ENCODE measurements at places on chromosomes 3 and 15.
A peak's percentile ranks its signal among the peaks of the same experiment; 100 is the strongest.

DNA sequence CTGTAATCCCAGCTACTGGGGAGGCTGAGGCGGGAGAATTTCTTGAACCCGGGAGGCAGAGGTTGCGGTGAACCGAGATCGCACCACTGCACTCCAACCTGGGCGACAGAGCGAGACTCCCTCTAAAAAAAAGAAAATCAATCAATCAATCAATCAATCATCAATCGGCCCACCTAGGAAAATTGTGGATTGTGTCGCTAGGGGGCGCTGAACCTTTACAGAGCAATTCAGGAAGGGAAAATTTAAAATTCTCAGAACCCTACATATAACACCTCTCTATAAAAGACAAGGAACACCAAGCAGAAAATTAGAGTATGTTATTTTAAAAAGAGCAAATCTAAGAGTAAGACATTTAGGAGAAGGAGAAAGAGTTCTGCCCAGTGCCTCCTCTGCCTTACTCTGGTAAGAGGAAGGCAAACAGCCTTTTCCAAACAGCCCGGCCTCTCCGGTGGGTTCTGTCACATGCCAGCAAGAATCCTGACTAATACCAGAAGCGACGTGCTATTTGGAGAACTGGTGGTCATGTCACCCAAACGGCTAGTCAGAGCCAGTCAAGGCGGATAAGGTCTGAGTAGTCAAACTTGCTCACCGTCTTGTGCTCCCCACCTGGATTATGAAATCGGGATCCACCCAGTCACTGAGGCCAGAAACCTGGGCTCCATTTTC lies 22.3 kb upstream of the SMCO1 start:
- no peak for DNase-seq

DNA sequence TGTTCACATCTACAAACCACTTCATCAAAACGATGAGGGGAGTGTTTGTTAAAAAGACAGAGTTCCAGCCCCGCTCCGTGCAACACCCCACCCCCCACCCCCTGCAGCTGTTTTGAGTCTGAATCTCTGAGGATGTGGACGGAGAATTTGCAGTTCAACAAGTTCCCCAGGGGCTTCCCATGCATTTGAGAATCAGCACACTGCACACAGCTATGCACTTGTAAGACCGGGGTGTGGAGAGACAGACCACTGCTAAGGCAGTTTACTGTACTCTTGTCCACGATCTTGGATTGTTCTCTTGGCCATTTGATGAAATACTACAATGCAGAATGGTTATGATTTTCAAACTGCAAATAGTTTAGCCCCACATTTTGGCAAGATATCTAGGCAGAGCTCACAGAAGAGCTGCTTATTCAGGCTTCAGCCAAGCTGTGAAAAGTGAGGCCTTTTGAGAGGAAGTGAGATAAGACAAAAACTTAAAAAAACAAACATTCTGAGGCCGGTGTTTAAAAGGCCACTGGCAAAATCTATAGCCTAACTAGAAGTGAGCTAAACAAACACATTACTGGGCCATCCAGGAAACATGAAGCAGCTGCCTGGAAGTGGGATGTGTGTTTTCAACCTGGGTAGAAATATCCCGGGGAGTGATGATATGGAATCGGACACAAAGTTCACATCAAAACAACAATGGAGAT lies 308.2 kb upstream of the ADAMTS9 start:
- no peak for DNase-seq

DNA sequence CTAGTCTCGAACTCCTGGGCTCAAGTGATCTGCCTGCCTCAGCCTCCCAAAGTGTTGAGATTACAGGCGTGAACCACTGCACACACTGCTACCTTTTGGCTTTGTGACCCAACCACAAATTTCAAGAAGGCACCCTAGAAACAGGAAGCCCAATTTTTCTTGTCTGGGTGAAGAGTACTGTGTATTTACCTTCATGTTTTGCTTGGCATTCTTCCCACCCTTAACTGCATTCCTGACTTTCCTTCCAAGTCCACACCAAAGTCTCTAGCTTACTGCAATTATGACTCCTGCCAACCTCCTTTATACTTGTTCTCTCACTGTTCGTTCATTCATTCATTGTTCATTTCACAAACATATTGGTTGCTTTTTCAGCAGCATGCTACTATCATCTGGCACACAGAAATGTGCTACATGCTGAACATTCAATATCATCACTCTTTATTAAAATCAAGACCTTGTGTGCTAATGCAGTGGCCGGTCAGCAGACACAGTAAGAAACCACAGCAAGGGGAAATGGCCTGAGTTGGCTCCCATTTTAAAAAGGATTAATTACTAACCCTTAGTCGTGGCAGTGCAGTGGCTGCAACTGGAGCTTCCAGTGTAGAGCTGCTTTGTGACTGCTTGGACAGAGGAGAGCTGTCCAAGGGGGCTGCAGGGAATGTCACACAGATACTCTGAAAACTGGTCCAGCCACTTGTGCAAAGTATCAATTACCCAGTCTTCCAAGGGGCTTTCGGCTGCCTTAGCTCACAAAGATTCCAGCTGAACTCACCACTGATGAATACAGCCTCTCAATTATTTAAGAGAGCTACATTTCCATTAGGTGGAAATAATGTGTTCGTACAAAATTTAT lies 94.0 kb downstream of the ETFA start:
- no peak for DNase-seq

- no peak for DNase-seq
Measured at GRCh38 chr3:32575451-32576113, 4.9 kb upstream of the DYNC1LI1 start.

- peak; percentile 1 for DNase-seq
Measured at GRCh38 chr15:43877371-43877770, 50.6 kb downstream of the WDR76 start.

- DNase-seq: no peak
Measured at GRCh38 chr15:25783607-25784540, 79.3 kb downstream of the ATP10A start.

GRCh38 chr3:28150465-28151206 lies 90.8 kb upstream of the CMC1 start:
- DNase-seq: no peak

DNA sequence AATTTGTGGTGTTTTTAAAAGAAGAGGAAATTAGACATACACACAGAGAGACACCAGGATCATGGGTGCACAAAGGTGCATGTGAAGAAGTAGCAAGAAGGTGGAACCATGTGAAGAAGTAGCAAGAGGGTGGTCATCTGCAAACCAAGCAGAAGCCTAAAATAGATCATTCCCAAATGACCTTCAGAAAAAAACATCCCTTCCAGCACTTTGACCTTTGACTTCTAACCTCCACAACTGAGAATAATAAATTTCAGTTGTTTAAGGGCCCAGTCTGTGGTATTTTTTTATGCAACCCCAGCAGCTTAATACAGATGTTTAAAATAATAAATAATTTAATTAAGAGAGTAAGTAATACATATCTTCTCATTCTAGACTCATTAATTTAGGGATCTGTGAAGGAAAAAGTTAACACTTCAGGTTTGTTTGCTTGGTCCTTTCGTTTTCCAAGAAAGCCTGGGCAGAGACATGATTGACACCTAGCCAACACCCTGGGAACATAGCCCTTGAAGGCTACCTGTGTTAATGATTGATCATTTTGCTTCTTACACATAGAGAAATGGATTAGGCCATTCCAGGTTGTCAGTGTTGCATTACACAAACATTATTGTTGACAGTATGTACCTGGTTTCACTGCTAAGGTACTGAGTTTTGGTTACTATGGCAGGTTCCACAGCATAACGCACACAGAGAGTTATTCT lies 1331.2 kb upstream of the GBE1 start:
- no peak for DNase-seq
